ENCODE measurements at places on chromosomes 4 and X.

- no peak for DNase-seq
Observed at GRCh38 chr4:148025981-148026380, 294.1 kb downstream of the ARHGAP10 start.

- DNase-seq = no peak
Observed at GRCh38 chrX:95248386-95248785, 1436.3 kb upstream of the DIAPH2 start.

DNA sequence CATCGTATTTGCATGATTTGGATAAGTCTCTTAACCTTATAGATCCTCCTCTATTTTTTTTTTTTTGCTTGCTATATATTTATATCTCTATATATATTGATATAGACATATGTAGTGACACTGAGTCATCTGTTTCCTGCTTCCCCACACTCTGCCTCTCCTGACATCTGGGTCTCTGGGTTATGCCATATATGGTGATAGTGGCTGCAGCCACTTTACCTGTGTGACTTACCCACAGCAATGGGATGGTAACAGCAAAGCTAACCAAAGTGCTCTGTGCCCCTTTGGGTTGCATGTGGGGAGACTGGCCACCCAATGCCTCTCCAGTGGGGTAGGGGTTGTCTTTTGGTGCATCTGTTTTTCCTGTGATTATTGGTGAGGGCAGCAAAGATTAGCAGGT is 14.5 kb downstream of the CMC4 start:
- no peak for DNase-seq

- DNase-seq = no peak
Observed at GRCh38 chrX:153732401-153732800, 7.7 kb downstream of the ABCD1 start.

DNA sequence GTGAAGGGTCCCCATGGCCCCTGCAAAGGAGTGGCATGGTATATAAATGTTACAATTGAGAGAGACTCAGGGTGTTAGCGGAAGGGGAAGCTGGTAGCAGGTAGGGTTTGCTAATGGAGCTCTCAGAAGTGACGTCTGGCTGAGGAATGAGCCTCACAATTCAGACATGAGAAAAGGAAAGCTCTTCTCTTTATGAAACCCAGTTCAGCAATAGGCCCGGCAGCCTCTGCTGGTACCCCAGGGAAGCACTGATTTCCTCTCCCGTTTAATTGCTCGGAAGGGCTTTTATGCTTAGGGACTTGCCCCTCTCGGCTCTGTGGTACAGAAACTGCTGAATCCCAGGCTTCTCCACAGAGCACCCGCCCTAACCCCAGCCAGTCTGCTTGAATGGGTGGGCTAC is 19.4 kb upstream of the AFAP1 start:
- DNase-seq = no peak

- no peak for DNase-seq
Observed at GRCh38 chrX:115948018-115948923, 222.3 kb upstream of the AGTR2 start.

DNA sequence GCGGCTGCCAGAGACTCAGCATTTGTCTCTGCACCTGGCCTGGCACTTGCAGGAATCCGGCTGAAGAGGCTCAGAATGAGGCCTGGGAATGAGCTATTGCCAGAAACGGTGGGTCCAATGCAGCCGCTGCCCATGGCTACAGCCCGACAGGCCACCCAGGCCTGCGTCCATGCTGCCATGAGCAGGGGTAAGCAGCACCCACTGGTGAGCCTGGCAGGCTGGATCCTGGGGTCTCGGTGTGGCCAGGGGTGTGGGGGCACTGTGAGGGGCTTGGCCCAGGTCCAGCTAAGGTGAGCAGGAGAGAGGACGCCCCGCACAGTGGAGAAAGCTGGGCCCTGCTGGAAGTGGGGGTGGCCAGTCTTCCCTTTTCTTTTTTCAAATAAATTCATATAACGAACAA is 60.3 kb upstream of the MXD4 start:
- no peak for DNase-seq

GRCh38 chr4:173503330-173504180 is 26.5 kb downstream of the HAND2 start:
- no peak for DNase-seq

- no peak for DNase-seq
Observed at GRCh38 chr4:8330821-8331574, 61.4 kb downstream of the HTRA3 start.

DNA sequence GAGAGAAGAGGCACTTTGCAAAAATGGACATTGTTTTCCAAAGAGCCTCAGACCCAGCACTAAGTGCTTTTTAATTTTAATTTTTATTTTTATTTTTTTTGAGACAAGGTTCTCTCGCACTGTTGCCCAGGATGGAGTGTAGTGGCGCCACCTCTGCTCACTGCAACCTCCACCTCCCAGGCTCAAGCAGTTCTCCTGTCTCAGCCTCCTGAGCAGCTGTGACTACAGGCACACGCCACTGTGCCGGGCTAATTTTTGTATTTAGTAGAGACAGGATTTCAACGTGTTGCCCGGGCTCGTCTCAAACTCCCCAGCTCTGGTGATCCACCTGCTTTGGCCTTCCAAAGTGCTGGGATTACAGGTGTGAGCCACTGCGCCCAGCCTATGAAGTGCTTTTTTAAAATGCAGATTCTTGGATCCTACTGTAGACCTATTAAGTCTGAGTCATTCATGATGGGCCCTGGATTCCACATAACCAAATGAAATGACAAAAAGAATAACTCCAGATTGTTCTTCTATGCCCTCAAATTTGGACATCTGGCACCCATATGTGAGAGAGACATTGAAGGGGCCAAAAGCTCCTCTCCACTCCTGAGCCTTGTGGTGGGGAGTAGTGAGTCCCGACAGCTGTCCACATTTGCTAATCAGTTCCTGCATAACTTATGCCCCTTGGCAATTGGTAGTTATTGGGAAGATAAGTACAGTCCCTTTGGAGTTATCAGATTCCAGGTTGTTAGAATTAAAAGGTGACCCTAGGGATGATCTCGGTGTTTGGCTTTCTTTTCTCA is 3.6 kb downstream of the NOCT start:
- DNase-seq = no peak

Data from breast epithelium (tissue), 4 donors.